ENCODE measurements at places on chromosomes 12 and 14.

GRCh38 chr12:122523846-122524718 is 2.7 kb downstream of the RSRC2 start:
- peak; percentile 14 for DNase-seq

GRCh38 chr12:18431771-18432170 is 170.5 kb downstream of the PIK3C2G start:
- no peak for DNase-seq

GRCh38 chr14:24426912-24427536 is 2.4 kb downstream of the CBLN3 start:
- no peak for DNase-seq

GRCh38 chr12:75812271-75813018 is 219.1 kb downstream of the PHLDA1 start:
- peak; percentile 92 for DNase-seq

DNA sequence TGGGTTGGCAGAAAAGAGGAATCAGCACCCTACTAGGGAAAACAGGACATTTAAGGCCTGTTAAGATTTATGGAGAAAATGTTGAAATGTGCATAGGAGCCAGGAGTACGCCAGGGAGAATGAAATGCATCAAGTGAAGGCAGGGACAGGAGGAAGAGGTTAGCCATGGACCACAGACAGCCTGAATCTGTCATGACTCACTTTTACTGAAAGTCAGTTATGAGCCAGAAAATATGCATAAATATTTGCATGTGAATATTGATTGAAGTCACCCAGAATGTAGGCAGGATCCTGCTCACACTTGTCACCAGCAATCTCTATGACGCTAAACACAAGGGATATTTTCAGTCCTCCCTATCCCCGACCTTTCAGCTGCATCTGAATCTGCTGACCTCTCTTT is 25.1 kb upstream of the CDK17 start:
- peak; percentile 98 for DNase-seq

- no peak for DNase-seq
Observed at GRCh38 chr12:9587987-9588600, 19.6 kb downstream of the KLRB1 start.

DNA sequence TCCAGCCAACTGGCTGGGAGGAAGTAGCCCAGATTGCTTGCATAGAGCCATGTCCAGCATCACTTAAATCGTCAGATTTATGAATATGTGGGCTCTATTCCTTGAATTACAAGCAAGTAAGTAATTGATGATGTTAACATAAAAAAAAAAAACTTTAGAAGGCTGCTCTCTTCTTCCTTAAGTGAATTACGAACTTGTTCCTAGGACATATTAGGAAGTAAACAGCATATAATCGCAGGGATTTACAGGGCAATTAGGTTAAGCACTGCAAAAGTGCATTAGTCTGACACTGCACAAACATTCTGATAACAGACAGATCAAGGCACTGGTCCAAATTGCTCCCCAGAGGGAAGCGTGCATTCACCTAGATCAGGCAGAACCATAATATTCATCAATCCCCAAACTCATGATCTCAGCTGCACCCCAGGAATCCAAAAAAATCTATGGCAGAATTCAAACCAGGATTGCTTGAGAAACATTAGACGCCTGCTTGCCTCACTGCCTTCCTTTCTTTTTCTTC is 293.2 kb downstream of the TMEM132D start:
- no peak for DNase-seq

DNA sequence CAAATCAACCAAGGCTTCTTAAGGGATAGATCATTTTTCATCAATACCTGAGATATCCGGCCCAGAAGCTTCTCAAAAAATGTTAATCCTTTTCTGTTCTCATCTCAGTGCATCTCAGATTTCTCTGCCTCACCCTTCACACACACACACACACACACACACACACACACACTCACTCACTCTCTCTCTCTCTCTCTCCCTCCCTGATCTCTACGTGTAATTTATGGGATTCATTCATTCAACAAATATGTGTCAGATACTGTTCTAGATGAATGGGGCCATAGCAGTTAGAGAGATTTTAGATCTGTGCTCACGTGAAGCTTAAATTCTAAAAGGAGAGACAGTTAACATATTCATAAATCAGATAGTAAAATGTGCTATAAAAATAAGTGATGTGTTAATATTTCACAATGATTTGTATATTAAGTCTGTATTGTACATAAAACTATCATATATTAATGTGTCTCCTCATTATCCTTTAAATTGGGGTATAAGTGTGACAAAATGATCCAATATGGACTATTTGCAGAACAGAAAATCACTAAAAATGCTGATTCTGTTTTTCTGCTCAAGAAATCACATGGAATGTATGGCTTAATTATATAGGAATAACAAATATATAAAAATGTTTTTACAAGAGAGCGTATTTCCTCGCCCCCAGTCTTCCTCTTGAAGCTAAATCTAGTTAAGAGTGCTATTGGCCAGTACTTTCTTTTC is 7.3 kb upstream of the FRMD6 start:
- peak; percentile 48 for DNase-seq

DNA sequence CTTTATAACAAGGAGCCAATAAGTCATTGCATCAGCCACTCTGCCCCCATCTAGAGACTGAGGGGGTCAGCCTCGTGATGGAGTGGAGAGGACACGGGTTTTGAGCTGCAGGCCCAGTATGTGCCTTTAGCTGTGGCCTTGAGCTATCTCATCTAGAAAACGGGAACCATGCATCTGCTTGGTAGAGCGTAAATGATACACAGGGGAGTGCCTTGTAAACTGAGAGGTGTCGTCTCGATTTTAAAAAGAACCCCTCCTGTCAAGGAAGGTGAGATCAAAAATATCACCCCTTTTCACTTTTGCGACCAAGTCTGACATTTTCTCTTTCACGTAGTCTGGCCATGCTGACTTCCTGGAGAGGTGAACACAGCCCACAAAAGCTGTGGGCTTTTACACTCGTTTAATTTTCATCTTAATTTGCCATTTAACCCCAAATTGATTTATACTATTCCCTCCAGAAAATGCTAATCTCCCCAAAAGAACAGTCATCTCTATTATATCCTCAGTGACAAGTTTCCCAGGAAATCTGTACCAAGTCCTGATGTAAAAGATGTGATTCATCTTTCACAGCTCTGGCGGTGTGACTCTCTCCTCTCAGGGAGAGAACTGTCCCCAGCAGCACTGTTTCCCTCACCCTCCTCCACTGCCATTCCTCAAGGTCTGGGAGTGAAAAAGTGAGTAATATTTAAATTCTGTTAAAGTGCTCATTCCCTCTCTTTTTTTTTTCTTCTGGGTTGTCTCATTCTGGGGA is 30.6 kb downstream of the VCPKMT start:
- DNase-seq: peak; percentile 67

DNA sequence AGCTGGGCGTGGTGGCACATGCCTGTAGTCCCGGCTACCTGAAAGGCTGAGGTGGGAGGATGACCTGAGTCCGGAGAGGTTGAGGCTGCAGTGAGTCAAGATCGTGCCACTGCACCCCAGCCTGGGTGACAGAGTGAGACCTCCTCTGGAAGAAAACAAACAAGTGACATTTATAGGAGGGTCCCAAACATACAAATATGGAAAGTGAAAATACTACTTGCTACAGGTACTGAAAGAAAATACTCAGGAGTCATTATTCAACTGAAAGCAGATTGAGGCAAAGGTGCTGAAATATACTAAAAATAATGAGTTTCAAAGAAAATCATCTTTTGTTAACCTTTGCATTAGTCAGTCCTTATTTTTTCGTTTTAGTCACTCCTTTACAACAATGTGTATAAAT is 53.5 kb downstream of the ETV6 start:
- no peak for DNase-seq

DNA sequence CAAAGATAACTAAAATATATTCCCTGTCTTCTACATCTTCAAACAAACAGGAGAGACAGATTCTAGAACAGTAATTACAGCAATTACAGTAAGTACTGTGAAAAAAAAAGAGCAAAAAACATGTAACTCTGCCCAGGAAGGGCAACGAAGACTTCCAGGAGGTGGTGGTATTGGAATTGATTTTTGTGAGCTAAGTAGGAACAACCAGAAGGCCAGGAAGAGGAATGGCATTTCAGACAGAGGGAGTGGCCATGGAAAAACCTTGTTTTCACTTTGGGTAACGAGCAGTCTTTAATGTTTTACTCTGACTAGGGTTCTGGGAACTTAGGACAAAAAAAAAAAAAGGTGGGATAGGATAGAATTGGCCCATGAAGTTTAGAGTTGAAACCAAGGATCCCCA is 196.3 kb upstream of the PLEKHG7 start:
- DNase-seq: peak; percentile 3

DNA sequence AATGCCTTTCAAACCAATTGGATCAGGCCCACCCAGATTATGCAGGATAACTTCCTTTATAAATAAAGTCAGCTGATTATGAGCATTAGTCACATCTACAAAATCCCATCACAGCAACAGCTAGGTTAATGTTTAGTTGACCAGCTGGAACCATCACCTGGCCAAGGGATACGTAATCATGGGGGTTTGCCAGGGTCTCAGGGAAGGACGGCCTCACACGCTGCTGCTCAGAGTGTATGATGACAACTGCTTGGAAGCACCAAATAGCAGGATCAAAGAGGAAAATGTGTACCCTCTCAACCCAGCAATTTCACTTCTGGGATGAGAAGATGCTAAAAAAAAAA is 162.6 kb downstream of the SLC15A4 start:
- DNase-seq: no peak

GRCh38 chr12:116277467-116278278 is at the start of gene MED13L:
Gene MED13L, minus strand, starts transcription at chr12:116277693. Its CDS starts 562 bp downstream, at chr12:116277131.
- DNase-seq: peak; percentile 90

DNA sequence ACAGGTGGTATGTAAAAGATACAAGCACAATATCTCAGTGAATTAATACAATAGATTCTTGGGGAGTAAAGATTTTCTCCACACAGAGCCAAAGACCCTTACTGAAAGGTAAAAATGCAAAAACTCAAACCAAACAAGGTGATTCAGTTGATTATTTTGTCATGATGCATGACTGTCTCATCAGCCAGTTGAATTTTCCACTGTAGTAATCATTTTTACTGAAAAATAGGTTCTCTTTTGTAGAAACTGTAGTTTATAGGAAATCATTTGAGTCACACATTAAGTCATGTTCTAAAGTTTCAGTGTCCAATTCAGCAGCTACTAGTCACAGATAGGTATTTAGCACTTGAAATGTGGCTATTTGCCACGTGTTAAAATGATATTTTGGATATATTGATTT is 53.6 kb downstream of the PPFIA2 start:
- DNase-seq: no peak

DNA sequence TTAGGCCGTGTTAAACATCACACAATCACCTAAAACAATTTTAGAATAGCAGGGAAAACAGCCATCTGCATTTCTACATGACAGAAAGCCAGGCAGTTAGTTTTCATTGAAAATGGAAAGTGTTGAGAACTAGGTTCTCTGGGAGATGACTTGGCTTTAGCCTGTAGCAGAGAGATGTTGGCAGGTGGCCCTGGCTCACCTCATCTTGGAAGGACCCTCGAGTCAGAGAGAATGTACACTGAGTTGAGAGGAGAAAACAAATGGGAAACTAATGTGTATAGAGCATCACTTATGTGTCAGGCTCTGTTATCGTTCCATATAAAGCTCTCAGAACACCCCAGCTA is 51.9 kb downstream of the SUSD6 start:
- no peak for DNase-seq

DNA sequence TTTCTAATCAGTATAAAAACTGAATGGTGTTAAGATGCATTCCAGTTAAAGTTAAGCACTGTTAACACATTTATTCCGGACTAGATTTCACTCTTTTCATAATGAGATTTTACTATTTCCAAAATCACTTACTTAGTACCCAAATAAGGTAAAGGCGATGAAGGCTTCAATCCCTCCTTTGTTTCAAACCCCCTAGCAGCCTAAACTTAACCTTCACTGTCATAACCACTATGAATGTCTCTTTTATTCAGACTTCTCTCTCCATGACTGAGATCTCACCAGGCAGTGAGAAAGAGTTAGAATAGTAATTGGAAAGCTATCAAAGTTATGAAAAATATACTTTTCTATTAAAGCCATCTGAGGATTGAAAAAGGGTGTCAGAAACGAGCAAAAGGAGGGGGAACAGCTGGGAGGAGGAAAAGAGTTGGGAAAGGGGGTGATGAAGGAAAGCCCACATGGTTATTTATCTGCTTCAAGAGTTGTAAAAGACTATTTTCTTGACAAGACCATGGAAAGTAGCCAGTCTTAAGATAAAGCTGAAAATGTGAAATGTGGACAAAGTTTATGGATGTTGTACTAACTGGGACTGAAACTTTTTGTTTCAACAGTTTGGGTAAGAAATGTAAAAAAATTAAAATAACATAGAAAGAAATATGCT is 11.7 kb downstream of the EPS8 start:
- DNase-seq: no peak

Measured in AG10803 (cell line).